ENCODE measurements at places on chromosomes 16 and 17.

DNA sequence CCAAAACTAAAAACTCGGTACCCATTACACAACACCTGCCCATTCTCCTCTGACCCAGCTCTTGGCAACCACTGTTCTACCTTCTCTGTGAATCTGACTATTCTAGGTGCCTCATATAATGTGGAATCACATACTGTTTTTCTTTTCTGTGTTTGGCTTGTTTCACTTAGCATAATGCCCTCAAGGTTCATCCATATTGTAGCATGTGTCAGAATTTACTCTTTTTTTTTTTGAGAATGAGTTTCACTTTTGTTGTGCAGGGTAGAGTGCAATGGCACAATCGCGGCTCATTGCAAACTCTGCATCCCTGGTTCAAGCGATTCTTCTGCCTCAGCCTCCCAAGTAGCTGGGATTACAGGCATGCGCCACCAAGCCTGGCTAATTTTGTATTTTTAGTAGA lies 59.5 kb upstream of the RBL2 start:
- DNase-seq = no peak

GRCh38 chr17:38705523-38705802 lies 390 bp downstream of the MLLT6 start:
- no peak for DNase-seq

DNA sequence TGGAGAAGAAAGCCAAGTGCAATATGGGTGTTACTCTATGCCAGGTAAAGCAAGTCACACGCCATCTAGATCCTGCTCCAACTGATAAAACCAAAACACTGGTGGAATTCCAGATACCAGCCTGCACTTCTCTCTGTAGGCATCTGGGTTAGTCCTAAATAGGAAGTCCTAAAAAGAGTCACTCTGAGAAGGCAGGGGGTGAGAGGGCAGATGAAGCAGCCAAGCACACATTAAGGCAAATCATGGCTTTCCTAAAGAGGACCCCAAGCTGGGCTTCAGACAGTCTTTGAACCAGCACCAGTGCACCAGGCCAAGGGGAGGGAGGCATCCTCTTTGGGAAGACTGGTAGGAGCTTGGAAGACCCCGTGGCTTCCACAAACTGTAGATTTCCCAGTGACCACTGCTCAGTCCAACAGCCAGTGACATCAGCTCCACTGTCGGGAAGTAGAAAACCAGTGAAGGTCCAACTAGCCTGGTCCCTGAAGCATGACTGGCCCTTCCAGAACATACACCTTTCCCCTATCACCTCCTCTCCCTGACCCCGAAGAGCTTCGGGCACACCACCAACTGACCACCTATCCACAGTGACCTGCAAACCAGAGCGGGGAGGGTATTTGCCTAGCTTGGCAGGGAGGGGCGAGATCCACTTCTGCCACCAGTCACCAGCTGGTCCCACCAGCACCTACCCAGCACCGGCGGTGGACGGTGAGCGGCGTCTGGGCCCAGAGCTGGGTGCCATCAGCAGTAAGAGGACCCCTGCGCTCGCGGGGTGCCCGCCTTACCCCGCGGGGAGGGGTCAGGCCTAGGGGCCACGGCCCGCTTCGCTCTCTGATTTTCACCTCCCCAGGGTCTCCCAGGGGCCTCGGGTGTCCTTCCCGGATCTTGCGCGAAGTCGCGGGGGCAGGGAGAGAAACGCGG lies 1.0 kb downstream of the LITAF start:
- DNase-seq = peak; percentile 44

DNA sequence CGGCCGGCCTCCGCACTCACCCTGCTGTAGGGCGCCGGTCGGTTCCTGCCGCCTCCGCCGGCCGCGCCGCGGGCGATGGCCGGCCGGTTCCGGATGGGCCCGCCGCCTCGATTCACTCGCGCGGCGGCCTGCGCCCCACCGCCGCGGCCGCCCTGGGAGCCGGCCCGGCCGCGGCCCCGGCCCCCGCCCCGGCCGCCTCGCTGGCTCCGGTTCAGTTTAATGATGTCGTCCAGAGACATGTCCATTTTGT lies 158 bp downstream of the ALYREF start:
- DNase-seq = no peak

DNA sequence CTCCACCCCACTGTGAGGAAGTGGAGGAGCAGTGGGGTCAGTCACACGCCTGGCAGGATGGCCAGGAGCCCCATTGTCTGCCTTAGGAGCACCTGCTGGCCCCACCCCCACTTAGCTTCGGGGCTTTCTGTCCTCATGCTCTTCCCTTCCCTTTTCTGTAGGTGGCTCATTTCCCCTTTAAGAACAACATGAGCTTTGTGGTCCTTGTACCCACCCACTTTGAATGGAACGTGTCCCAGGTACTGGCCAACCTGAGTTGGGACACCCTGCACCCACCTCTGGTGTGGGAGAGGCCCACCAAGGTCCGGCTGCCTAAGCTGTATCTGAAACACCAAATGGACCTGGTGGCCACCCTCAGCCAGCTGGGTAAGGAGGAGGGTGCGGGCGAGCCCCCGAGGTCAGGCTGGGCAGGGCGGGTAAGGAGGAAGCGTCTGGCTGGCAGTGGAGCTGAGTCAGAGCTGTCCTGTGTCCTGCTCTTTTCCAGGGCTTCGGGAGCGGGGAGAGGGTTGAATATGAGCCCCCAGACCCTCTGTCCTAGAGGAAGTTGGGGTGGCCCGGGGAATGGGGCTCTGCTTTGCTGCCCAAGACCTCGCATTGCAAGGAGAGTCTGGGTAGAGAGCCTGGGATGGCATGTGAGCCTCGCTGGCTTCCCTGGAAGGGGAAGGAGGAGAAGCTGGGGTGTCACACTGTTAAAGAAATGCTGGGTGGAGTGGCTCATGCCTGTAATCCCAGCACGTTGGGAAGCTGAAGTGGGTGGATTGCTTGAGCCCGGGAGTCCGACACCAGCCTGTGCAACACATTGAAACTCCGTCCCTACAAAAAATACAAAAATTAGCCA lies 9.2 kb upstream of the SERPINF1 start:
- DNase-seq = peak; percentile 75

GRCh38 chr17:44557651-44558285 lies 484 bp downstream of the FZD2 start:
- peak; percentile 77 for DNase-seq
